AG08396 (cell line): ENCODE measurements at places on chromosomes 16 and 17.

DNA sequence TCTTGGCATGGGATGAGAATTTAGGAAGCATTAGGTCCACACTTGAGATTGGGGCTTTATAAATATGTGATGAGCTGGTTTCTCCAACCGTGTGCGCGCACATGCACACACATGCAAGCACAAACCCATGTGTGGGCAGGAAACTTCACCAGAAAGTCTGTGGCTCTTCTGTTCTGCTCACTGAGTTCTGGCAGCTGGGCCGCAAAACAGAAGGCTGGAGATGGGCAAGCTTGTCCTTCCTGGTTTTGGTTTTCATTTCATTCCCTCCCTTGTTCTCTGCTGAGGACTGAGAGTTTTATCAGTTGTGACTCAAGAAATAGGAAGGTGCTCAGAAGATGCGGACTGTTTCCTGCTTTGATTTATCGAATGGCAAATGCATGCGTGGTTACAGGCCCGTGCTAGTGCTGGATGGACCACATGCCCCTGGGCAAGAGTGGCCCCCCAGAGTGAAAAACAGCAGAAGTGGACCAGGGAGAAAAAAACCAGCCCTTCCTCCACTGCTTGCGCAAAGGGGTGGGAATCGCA is 14.1 kb downstream of the MAP3K14 start:
- no peak for DNase-seq

DNA sequence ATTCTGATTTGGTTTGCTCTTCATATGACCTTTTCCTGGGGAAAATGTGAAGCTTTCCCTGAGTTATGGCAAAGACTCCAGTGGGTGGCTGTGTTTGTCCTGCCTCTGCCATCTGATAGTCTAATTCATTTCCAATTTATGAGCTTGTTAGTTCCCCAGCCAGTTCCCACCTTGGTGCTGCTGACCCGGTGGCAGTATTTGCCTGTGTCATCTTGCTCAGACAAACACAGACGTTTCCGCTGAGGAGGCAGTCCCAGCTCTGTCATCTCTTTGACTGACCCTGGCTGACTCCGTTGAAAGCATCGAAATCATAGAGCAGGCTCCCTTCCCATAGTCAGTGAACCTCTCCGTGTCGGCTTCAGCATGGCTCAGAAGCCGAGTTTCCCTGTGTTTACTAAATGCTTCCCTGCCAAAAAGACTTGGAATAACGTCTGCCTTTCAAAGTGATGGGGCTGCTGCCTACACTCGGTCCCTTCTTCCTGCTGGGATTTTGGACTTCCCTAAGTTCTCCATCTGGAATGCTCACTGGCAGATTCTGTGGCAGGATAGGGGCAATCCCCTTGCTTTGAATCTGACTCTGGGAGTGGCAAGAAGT is 538.3 kb downstream of the NPIPA7 start:
- DNase-seq = no peak

DNA sequence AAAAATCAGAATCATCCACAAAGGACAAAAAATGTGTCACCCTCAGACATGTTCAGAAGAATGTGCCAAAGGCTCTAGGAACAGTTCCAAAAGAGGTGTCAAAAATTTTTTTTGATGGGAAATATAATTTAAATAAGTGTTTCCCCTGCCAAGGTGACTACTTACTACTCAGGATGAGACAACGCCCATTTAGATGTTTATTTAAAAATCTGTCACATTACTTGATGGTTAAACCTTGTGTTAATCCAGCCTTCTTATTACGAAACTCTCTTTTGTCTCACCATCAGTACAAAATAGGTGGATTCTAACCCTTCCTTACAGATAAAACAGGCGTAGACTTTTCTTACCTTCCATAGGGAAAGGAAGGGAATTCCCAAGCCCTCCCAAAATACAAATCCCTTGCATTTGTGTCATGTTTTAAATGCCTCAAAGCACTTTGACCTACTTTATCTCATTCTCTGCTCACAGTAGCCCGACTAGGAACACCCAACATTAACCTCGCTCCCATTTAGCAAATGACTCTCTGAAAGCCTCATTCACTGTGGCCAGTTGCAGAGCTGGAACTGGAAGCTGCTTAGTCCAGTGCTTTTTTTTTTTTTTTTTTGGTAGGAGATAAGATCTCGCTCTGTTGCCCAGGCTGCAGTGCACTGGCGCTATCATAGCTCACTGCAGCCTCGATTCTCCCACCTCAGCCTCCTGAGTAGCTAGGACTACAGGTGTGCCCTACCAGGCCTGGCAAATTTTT is 5.8 kb upstream of the GNA13 start:
- no peak for DNase-seq

GRCh38 chr16:53502331-53503269 is at the start of gene AKTIP:
Gene AKTIP, minus strand, starts transcription at chr16:53503209. Its CDS starts 2,950 bp downstream, at chr16:53500259.
- DNase-seq = peak; percentile 29

GRCh38 chr16:53715023-53715384 is 11.0 kb downstream of the FTO start:
- no peak for DNase-seq

DNA sequence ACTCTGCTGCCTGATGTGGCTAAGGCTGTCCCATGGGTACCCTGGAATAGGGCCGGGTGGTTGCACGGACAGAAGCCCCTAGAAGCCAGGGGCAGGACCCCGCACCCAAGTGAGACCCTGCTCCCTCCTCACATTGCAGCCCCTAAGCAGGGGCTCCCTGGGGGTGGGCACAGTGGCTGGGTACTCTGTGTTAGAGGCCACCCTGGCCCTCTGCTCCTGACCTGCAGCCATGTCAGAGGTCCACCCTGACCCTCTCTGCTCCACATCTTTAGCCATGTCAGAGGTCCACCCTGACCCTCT is 2.1 kb downstream of the CBFA2T3 start:
- DNase-seq = no peak

DNA sequence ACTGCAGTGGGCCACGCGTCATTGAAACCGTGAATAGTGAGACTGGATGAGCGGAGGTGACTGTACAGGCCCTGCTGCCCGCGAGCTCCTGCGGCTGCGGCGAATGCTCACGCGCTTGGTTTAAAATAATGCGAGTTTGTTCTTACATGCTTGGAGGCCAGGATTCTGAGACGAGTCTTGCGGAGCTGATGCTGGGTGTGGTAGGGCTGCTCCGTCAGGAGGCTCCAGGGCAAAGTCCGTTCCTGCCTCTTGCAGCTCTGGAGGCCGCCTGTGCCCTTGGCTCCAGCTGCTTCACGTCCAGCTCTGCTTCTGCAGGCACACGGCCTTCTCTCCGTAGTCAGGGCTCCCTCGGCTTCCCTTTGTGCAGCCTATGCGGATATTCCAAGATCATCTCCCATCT is 9.5 kb downstream of the ACSF3 start:
- no peak for DNase-seq

DNA sequence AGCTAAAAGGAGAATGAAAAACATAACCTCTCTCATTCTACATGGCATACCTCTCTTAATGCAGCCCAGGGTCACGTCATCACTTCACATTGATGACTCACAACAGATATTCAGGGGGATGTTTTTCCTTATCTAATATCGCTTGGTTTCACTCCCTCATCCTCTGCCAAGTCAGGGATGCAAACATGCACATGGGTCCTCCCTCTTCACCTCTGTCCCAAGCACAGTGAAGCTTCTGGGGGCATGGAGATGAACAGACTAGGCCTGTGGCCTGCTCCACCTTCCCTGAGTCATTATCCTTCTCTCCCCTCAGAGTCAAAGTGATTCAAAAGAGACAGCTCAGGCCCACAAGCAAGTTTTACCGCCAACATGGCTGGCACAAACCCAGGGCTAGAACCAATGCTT is 2.3 kb upstream of the MT2A start:
- peak; percentile 61 for DNase-seq

DNA sequence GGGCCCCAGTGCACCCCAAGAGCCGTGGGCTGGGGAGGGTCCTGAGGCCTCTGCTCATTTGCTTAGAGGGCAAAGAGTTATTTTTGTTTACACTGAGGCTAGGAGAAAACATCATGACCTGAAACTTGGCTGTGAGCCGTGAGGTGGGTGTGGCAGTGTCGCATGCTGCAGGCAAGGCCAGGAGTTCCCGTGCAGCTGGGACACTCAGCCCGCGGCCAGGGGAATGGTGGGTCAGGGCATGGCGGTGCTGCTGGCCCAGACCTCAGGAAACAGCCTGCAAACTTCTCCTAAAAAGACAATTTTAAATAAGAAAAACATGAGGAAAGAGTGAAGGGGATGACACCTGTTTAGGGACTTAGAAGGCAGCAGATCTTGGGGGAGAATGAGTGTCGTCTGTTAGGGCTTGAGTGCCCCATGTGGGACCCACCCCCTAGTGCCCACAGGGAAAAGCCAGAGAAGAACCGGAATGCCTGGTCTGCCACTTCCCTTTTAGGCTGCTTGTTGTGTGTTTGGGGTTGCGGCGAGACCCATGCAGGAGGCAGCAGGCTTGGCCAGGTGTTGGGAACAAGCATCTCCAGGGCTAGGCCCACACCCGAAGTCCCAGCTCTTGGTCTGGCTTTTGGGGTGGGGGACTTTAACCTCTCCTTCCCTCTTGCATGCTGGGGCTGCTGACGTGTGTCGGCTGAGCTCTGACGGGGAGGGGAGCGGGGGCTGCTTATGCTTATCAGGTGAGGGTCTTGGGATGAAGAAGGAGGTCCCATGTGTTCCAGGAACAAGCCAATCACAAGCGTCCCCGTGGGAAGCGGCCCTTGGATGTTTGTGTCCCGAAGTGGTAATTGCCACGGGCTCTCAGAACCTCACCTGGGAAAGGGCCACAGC is 80.9 kb upstream of the GNG13 start:
- DNase-seq = no peak

DNA sequence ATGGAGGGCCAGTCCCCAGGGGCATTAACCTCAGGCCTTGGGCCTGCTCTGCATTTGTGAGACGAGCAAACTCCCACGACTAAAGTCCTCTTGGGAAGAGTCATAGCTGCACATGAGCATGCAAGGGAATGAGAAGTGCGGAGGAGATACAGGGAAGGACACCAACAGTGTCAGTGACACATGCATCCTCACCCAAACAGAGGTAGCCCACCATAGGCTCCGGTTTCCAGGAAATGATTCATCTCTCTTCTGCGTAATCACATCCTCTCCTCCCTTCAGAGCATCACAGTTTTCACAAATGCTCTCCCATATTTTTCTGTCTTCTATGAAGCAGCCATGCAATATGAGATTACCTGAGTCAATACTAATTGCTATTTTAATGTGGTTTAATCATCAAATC is 725.7 kb upstream of the GOT2 start:
- DNase-seq = no peak

DNA sequence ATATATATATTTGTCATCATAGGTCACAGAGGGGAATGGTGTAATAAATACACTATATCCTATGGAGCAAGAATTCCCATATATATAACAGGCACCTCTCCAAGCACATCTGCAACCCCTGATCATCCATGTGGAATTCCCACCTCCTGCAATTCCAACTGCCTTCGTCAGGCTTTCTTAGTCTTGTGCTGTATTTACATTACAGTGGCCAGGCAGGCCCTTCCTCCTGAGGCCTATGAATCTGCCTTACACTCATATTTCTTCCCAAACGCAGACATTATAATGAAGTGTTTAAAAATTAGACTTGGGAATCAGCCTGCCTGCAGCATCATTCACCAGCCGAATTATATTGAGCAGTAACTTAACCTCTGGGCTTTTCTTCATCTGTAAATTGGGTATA is 19.3 kb upstream of the DNAH9 start:
- DNase-seq = no peak

DNA sequence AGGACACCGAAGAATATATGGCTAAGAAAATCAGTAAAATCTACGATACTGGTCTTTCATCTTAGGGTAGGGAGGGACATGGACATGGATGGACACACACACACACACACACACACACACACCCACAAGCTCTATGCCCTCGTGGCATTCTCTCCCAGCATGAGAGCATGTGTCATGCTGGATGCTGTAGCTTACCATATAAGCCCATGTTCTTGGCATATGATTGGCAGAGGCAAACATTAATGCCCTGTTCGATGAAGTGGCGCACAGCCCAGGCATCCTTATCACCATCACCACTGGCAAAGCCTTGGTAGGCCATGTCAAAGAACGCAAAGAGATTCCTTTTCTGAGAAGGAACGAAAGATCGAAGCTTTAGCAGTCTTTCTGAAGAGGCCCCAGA is 17.6 kb downstream of the GOT2 start:
- no peak for DNase-seq

- DNase-seq = peak; percentile 59
Measured at GRCh38 chr16:1825864-1826690, 548 bp downstream of the HAGH start.

- DNase-seq = no peak
Measured at GRCh38 chr17:40558890-40559563, 6.2 kb downstream of the CCR7 start.

- no peak for DNase-seq
Measured at GRCh38 chr17:14228903-14229302, 7.8 kb downstream of the CDRT15 start.

DNA sequence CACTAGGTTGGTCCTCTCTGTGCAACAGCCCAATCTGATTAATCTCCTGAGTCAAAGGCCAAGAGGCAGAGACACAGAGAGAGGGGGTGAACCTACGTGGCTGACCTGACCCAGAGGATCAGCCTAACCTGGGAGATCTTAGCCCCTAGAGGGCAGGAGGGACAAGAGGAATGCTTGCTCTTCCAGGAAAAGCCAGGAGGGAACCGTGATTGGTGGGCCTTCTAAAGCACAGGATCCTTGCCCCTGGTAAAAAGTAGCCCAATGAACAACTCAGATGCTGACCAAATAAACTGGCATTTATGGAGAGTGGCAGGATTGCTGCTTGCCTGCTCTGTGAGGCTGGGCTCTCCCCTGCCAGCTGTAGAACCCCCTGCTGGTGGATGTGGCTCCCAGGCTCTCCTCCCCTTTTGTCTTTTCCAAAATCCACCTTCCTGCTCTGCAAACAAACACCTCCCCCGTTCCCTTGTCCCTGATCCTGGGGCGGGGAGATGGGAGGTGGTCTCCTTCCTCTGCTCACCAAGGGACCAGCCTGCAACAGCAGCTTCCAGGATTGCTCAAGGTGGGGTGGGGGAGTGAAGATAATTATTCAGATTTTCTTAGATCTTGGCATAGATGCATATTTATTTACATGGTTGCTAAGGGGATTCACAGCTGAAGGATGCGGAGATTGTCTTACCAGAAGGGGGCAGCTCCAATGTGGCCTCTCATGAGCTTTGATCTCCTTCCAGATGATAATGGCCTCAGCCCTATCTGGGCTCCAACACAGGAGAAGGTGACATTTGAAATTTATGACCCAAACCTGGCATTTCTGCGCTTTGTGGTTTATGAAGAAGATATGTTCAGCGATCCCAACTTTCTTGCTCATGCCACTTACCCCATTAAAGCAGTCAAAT is 71.9 kb downstream of the SDR42E1 start:
- DNase-seq = no peak

- no peak for DNase-seq
Measured at GRCh38 chr17:8324923-8325322, 14.7 kb upstream of the ODF4 start.

GRCh38 chr16:57957673-57958392 is 13.1 kb downstream of the CNGB1 start:
- no peak for DNase-seq
